ENCODE measurements at places on chromosomes 2 and 18.
A peak's percentile ranks its signal among the peaks of the same experiment; 100 is the strongest.

- no peak for DNase-seq
Measured at GRCh38 chr2:26621469-26622199, 19.5 kb downstream of the CIB4 start.

DNA sequence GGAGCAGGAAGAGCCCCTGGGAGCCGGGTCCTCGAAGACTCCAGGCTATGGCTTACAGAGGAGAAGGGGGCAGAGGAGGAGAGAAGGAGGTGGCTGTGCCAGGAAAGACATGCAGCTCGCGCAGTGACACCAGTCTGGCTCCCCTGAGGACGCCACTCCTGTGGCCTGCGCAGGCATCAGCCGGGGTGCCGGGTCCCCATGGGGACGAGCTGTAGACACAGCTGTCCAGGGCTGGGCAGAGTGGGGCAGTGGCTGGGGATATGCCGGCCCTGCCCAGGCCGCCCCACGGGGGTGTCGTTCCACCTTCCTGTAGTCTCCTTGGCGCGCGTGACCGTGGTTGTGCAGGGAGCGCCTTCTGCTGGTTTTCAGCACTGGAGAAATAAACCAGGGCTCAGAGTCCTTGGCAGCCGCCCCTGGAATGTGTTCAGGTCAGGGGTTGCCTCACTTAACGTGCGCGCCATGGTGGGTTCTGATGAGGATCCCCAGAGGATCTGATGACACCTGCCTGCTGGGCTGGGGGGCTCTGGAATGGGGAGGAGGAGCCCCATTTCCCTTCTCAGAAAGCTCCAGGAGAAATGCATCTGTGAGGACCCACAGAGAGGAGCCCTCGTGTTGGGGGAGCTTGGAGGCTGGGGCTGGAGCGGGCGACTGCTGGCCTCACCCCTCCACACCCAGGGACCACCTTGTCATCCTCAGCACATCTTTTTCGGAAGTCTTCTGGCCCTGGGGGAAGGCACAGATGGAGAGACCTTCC, 26.7 kb downstream of the RAMP1 start:
- no peak for DNase-seq

- DNase-seq = no peak
Measured at GRCh38 chr2:185700883-185701282, 37.7 kb upstream of the FSIP2 start.

DNA sequence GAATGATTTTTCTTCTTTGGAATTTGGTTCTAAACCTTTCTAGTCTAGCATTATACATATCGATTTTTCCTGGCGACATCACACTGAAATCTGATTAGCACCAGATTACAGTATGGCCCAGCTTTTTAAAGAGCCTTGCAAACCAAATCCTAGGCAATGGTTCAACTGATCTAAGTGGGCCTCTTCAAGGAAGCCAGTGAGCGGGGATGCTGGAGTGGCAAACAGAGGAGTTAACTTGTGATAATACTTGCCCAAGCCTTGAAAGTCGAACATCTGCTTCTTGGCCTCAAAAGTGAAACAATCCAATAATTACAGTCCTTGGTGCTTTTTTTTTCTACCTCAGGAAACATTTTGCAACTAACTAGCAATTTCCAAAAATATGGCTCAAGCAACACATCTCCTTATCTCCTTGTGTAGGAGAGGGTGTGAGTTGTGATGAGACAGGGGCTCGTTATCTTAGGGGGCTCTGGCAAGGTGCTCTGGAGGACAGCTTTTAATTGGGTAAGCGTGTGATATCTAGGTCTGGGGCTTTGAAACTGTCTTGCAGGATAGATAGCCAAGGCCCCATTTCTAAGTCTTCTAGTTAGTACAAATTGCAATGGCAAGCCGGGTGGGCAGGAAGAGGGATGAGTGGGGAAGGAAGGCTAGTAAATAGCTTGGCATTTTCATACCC, 240.2 kb upstream of the CCDC68 start:
- DNase-seq = no peak

DNA sequence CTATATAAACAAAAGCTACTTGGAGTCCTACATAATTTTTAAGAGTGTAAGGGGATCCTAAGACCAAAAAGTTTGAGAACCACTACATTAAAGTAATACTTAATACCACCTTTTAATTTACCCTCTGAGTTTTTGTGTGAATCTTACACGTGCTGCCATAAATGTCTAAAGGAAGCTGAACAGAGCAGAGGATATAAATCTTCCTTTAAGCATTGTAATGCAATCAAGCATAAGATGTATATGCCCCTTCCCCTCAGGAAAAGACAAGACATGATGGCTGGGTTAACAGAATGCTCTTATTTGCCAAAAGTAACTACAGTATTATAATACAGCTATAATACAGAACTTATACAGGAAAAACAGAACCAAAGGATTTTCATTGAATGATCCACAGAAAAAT, 2.9 kb downstream of the ESCO1 start:
- DNase-seq = no peak

GRCh38 chr2:208000701-208001395, 24.5 kb downstream of the PLEKHM3 start:
- DNase-seq = no peak

DNA sequence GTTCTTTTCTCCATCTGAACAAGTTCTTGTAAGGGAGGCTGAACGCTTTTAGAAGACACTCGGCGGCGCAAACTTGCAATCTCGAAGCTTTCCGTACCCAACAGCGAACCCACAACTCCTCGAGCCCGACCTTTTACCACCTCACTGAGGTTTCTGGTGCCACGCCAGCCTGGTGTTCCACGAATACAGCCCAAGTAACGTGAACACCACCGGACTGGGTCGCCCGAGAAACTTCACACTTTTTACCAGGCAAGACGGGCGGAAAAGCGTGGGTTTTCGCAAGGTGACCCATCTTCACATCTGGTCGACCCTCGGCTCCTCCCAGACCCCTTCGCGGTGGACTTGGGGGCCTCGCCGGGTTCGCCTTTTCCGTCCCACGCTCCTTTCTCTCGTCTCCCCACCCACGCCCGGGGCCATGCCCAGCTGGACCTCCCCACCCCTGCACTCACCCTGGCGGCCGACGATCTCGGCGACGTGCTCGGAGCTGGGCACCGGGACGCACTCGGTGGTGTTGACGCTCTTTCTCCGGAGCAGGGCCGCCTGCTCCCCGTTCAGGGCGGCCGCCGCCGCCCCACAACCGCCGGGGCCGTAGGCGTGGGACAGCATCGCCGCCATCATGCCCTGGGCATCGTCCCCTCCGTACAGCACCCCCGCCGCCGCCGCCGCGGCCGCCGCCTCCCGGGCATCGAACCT, 1.2 kb downstream of the MEX3C start:
- peak; percentile 72 for DNase-seq

- DNase-seq = no peak
Measured at GRCh38 chr2:119698246-119698645, 19.2 kb downstream of the TMEM177 start.

DNA sequence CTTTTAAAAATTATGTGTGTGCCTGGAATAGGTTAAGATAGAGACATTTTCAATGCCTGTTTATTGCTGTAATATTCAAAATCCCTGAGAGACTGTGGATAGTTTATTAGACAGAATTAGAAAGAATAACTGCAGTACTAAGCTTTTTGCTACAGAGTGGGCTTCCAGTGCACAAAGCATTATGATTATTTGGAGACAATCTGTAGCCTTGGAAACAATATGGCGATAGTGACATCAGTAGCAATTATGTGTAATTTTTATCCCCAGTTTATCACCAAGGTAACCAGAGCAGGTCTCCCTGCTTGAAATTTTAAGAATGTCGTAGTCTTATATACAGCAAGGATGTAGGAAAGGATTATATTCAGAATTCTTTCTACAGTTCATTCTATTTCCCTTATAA, 100.0 kb downstream of the MYO3B start:
- DNase-seq = no peak

- no peak for DNase-seq
Measured at GRCh38 chr18:53070788-53071187, 730.8 kb downstream of the DCC start.

- no peak for DNase-seq
Measured at GRCh38 chr18:24704946-24705630, 244.7 kb downstream of the HRH4 start.

GRCh38 chr2:181953881-181954537, 31.6 kb upstream of the PPP1R1C start:
- DNase-seq = peak; percentile 76

- no peak for DNase-seq
Measured at GRCh38 chr2:62410015-62410453, 96.0 kb downstream of the TMEM17 start.

DNA sequence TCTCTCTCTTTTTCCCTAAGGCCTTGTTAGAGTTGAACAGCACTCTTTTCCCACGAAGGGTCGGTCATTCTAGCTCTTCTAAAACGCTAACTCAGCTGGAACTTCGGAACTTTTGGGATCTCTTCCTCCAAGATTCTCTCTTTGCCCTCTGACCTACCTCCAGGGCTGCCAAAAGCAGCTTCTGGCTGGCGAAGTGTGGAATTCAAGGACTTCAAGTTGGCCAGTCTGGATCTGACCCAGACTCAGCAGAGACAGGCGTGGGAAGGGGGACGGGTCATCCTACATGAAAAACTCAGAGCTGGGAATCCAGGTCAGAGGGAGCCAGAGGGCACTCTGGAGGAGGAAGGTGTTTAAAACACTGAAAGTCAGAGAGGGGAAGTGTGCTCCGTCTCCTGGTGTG, 305.5 kb upstream of the HDAC4 start:
- DNase-seq = peak; percentile 3

DNA sequence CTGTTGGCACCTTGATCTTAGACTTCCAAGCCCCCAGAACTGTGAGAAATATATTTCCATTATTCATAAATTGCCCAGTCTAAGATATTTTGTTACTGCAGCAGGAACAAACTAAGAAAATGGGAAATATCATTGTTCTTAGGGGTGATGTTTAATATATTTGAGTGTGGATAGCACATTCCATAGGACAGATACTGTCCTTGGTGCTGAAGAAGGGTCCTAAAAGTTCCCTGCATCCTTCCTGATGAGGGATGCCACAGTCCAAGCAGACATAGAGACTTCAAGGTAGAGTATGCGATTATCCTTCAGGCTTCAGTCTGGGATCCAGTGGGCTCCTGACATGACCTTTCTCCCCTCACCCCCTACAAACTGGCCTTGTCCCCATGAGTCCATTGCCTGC, 689.0 kb downstream of the TDRD15 start:
- DNase-seq = no peak

- DNase-seq = no peak
Measured at GRCh38 chr2:8922431-8922830, 81.1 kb downstream of the MBOAT2 start.

GRCh38 chr2:136057023-136057801, 60.7 kb downstream of the CXCR4 start:
- DNase-seq = peak; percentile 63

GRCh38 chr2:3662239-3662638, 4.2 kb downstream of the ALLC start:
- DNase-seq = no peak

DNA sequence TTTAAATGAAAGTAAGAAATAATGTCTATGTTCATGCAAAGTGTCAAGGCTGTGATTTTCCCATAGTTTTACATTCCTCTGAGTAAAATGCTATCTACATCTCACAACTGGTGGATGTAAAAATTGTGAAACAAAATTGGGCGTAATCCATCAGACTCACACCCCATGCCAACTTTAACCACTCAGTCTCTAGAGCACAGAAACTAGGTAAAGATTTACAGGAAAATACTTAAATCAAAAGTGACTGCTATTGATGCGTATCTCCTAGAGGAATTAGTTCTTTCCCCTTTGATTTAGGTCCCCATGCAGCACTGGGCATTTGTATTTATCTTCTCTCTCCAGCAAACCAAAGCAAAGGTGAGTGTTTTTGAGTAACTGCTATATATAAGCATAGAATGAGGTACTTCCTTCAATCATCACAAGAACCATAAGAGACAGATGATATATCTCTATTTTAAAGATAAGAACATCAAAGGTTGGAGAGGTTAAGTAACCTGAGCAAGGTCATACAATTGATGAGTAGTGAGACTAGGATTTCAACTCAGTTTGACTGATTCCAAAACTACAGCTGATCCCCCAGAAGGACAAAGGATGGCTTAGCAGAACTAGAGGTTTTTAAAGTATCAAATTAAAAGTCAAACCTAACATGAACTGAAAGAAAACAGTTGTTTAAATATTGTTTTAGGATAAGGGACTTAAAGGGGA, 594.0 kb upstream of the ACVR2A start:
- no peak for DNase-seq

GRCh38 chr2:38279201-38279600, 97.9 kb downstream of the ATL2 start:
- no peak for DNase-seq

- no peak for DNase-seq
Measured at GRCh38 chr2:56191617-56192016, 7.8 kb downstream of the CCDC85A start.

- no peak for DNase-seq
Measured at GRCh38 chr18:63741769-63742168, 33.4 kb upstream of the SERPINB7 start.

DNA sequence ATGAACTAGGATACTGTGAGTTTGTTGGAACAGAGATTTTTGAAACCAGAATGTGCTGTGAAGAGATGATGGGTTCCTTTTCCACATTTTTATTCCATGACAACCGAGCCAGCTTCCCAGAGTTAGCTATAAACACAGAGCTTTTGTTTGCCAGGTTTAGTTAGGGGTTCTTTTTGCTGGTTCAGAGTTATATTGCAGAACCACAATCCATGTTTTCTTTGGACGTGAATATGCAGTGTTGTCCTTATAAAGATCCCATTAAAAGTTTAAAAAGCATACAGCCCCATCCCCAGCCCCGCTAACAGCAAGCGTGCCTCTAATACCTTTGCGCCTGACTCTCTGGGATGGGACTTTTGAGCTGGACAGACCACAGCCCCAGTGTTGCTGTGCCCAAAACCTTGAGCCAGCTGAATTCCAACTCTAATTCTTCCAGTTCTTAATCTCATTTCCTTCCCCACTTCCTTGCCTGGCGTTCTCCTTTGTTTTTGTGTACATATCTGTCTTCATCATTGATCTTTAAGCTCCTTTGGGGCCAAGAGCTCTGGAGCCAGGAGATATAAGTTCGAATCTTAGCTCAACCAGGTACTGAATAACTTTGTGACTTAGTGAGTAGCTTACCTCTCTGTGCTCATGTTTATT, 72.3 kb downstream of the SPATS2L start:
- no peak for DNase-seq

- no peak for DNase-seq
Measured at GRCh38 chr2:205051417-205051816, 506.1 kb downstream of the PARD3B start.

DNA sequence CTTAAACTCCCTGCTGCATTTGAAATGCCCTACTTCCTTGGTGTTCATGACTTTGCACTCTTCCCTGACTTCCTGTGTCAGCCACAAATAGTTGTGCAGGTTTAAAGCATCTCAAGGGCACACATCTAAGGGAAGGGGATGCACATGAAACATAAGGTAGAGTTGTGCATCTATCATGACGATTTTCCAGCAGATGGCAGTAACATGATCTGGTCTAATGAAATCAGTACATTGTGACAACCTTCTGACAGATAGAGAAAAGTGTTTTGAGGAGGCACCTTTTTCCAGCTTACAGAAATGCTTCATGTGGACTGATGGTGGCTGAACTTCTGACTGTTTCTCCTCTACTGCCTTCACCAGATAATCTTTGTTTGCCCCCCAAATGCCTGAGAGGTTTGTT, 238.9 kb downstream of the XIRP2 start:
- DNase-seq = no peak

- no peak for DNase-seq
Measured at GRCh38 chr2:158782616-158783015, 12.5 kb upstream of the DAPL1 start.

- no peak for DNase-seq
Measured at GRCh38 chr2:37623406-37623805, 48.0 kb downstream of the CDC42EP3 start.

Data from activated T-cell treated with anti-CD3 and anti-CD28 coated beads, Interleukin-2, amount 50 U/mL, for 48 hours (primary cell).